A549 treated with CORT108297 at 1 μM for 4 hours (cell line): ENCODE measurements at places on chromosomes 7 and 10. TPM values are rescaled to one million over a fixed set of nuclear protein-coding genes. Genes with fewer than 3 reads are reported as not detected.

ACBD7 gene
- total RNA-seq: 0.72 to 1.1 TPM (median 0.80 TPM) in 5 replicates

ATP6V1F gene
- 246 to 264 TPM (median 254 TPM) in 5 replicates for total RNA-seq

STAMBPL1 gene
- total RNA-seq: 30.9 to 35.2 TPM (median 33.8 TPM) in 5 replicates

PTN gene
- not detected in 5 replicates for total RNA-seq

OGDHL gene
- 0.10 to 0.32 TPM (median 0.23 TPM) in 5 replicates for total RNA-seq

SSC4D gene
- total RNA-seq: 0.88 to 1.5 TPM (median 1.1 TPM) in 5 replicates

ANXA7 gene
- 108 to 121 TPM (median 113 TPM) in 5 replicates for total RNA-seq

C1QL3 gene
- not detected in 5 replicates for total RNA-seq

HTR5A gene
- not detected in 5 replicates for total RNA-seq

AZGP1 gene
- total RNA-seq: 0.06 TPM in 1 of 5 replicates, not detected in the others

ZNF503 gene
- 7.1 to 13.0 TPM (median 12.2 TPM) in 5 replicates for total RNA-seq

TAS2R4 gene
- 0.08 to 0.21 TPM (median 0.13 TPM) in 5 replicates for total RNA-seq

CALCR gene
- 0.02 TPM in 1 of 5 replicates, not detected in the others for total RNA-seq

RADIL gene
- total RNA-seq: 1.3 to 2.8 TPM (median 2.1 TPM) in 5 replicates

ASAH2 gene
- 0.87 to 4.2 TPM (median 2.7 TPM) in 5 replicates for total RNA-seq

GATA3 gene
- total RNA-seq: 4.5 to 6.0 TPM (median 5.5 TPM) in 5 replicates

SLC18A3 gene
- total RNA-seq: not detected in 5 replicates

CALML3 gene
- 0.02 TPM in 1 of 5 replicates, not detected in the others for total RNA-seq

SUN3 gene
- 0.15 to 0.16 TPM in 2 of 5 replicates, not detected in the others for total RNA-seq

JAKMIP3 gene
- 1.4 to 1.8 TPM (median 1.7 TPM) in 5 replicates for total RNA-seq

SPDYE5 gene
- total RNA-seq: not detected in 5 replicates

NSUN5 gene
- 48.5 to 64.9 TPM (median 63.9 TPM) in 5 replicates for total RNA-seq

BLNK gene
- total RNA-seq: not detected in 5 replicates

PDCD11 gene
- total RNA-seq: 37.9 to 41.3 TPM (median 41.0 TPM) in 5 replicates

PODXL gene
- 36.1 to 60.0 TPM (median 47.9 TPM) in 5 replicates for total RNA-seq

NPSR1 gene
- not detected in 5 replicates for total RNA-seq

PRRT4 gene
- total RNA-seq: 0.20 to 0.54 TPM (median 0.44 TPM) in 5 replicates

GIMAP5 gene
- 0.14 TPM in 1 of 5 replicates, not detected in the others for total RNA-seq

NKX6-2 gene
- 0.17 to 0.33 TPM (median 0.29 TPM) in 5 replicates for total RNA-seq

RBP4 gene
- total RNA-seq: 5.0 to 10.3 TPM (median 8.8 TPM) in 5 replicates

PRLHR gene
- not detected in 5 replicates for total RNA-seq

VPS37D gene
- 2.4 to 6.4 TPM (median 4.7 TPM) in 5 replicates for total RNA-seq

GIMAP8 gene
- total RNA-seq: not detected in 5 replicates

OR6B1 gene
- not detected in 5 replicates for total RNA-seq

SRRM3 gene
- total RNA-seq: 6.3 to 10.0 TPM (median 8.5 TPM) in 5 replicates

ZNF365 gene
- total RNA-seq: 0.93 to 1.3 TPM (median 1.2 TPM) in 5 replicates

TMEM213 gene
- total RNA-seq: not detected in 5 replicates

CYP51A1 gene
- 39.0 to 56.1 TPM (median 41.1 TPM) in 5 replicates for total RNA-seq

RASA4B gene
- 1.4 to 1.8 TPM (median 1.6 TPM) in 5 replicates for total RNA-seq

TRA2A gene
- 69.6 to 91.0 TPM (median 71.2 TPM) in 5 replicates for total RNA-seq

PRTFDC1 gene
- 14.7 to 20.6 TPM (median 17.8 TPM) in 5 replicates for total RNA-seq

DRGX gene
- 0.06 to 0.09 TPM in 2 of 5 replicates, not detected in the others for total RNA-seq

EGR2 gene
- 0.27 to 0.53 TPM (median 0.38 TPM) in 5 replicates for total RNA-seq

ANKRD1 gene
- total RNA-seq: 6.5 to 14.5 TPM (median 9.4 TPM) in 5 replicates

HSPA12A gene
- 11.1 to 12.6 TPM (median 11.8 TPM) in 5 replicates for total RNA-seq

NODAL gene
- total RNA-seq: not detected in 5 replicates

ZNF425 gene
- total RNA-seq: 0.97 to 1.5 TPM (median 0.98 TPM) in 5 replicates

CRTAC1 gene
- total RNA-seq: 1.2 to 1.9 TPM (median 1.4 TPM) in 5 replicates

POLR3A gene
- 13.0 to 14.8 TPM (median 14.0 TPM) in 5 replicates for total RNA-seq

SFTPA1 gene
- total RNA-seq: not detected in 5 replicates

SLC26A4 gene
- total RNA-seq: 0.02 to 0.13 TPM (median 0.05 TPM) in 5 replicates

CYP2C8 gene
- not detected in 5 replicates for total RNA-seq

NPFFR1 gene
- total RNA-seq: not detected in 5 replicates

GHRHR gene
- not detected in 5 replicates for total RNA-seq

CACNA2D1 gene
- 5.7 to 8.8 TPM (median 7.9 TPM) in 5 replicates for total RNA-seq

CCDC7 gene
- 0.62 to 1.0 TPM (median 0.89 TPM) in 5 replicates for total RNA-seq

MYO1G gene
- 0.08 to 0.14 TPM (median 0.12 TPM) in 5 replicates for total RNA-seq

AKAP9 gene
- total RNA-seq: 11.5 to 24.6 TPM (median 15.2 TPM) in 5 replicates

PTF1A gene
- total RNA-seq: not detected in 5 replicates
